Hippocampal formation (tissue), 2 donors: ENCODE measurements at places on chromosomes 6 and 20.

DNA sequence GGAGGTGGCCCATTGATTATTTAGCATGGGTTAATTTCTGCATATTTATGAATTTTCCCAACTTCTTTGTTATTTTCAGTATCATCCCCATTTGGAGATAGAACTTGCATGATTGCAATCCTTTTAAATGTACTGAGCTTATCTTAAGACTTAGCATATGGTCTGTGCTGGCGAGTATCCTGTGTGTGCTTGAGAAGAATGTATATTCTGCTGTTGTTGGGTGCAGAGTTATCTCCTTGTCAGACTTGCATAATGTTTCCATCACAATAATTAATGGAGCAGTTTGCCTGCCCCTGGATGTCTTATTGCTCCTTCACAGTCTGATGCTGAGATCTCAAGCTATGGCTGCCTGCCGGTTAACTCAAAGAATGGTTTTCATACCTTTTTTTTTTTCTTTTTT, 112.6 kb downstream of the CDYL start:
- DNase-seq = no peak

- DNase-seq = no peak
These were observed 68.2 kb downstream of the PHACTR3 start for GRCh38 chr20:59672576-59672975.

- DNase-seq = no peak
These were observed 374.0 kb upstream of the NOX3 start for GRCh38 chr6:155829646-155830045.

- no peak for DNase-seq
These were observed 204.9 kb downstream of the FOXA2 start for GRCh38 chr20:22379472-22379871.

GRCh38 chr6:92906385-92906784, 513.0 kb downstream of the EPHA7 start:
- DNase-seq = no peak

DNA sequence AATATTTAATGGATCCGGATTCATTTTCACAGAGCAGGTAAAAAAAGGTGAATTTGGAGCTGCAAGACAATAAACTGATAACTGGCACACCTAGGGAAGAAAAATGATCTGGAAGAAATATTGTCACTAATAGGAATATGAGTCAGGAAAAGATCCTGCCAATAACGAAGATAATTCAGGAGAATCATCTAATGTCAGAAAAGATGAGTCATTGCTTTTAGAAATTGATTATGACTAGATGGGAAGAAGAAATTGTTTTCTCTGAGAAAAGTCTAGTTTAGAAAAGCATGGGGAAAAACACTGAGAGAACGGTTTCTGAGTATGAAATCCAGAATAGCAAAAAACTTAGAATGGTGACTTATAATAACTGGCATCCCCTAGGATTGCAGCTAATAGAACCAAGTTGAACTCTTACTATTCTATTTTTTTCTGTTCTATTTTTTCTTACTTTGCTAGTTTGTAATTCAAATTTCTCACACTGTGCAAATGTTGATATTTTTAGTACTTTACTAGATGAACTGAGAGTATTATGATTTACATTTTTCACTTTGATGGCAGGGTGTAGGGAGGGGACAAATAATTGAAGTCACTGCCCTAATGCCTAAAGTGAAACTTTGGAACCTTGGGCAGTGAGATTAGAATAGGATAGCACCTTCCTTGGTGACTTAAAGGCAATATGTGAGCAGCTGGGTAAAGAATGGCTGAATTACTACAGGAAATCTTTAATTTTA, 38.2 kb upstream of the SUPT3H start:
- no peak for DNase-seq

DNA sequence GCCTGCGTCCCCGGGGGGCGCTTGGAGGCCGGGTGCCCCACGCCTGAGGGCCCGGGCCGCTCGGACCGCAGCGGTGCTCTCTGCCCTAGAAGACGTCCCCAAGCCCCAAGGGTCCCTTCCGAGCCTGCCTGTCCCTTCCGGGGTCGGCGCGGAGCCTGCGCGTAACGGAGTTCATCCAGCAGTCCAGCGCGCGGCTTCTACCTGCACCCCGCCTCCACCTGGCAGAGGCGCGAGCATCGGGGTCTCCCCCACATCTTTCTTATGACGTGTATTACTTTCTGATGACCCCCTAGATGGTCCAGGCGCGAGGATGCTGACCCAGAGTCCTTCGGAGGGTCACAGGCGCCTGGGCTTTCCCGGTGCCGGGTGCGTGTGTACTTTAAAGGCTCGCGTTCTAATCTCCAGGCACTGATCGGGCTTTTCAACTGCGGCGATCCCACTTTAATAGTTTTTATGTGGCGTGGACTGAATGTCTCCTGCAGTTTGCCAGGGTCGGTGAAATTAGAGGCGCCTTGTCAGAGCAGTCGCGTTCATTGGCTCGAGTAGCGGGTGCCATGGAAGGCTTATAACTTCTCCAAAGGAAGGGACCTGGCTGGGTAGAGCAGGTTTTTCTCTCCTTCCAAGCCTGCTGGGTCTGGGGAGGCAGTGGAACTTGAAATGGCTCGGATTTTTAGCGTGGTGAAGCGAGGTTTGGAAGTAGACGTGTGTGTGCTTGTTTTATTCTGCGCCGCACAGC, 912 bp downstream of the EYA4 start:
- no peak for DNase-seq

GRCh38 chr20:18847226-18847755, 33.7 kb downstream of the SCP2D1 start:
- DNase-seq = no peak
